ENCODE measurements at places on chromosomes 16 and 17.
A peak's percentile ranks its signal among the peaks of the same experiment; 100 is the strongest.

DNA sequence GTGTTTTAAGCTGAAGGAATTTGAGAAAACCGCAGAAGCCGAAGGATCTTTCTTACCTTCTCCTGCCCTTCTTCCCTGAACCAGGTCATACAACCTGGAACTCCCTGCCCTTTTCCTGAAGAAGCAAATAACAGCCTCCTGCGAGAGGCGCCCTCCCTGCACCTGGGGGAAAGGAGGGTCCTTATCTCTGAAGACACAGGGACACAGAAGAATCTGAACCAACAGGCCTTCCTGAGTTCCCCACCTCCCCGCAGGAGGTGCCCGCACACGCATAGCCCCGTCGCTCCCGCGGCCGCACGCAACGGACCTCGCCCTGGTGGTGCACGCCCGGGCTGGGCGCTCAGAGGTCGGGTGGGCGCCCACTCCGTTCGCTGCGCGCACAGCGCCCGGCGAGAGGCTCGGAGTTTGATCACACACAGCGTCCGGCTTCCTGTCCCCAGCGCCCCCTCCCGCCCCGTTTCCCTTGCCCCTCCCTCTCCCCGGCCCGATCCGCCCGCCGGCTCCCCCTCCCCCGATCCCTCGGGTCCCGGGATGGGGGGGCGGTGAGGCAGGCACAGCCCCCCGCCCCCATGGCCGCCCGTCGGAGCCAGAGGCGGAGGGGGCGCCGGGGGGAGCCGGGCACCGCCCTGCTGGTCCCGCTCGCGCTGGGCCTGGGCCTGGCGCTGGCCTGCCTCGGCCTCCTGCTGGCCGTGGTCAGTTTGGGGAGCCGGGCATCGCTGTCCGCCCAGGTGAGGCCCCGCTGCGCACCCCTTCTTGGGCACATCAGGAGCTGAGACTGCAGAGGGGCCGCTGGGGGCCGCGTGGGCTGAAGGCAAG is at the start of gene TNFSF12:
Gene TNFSF12, plus strand, starts transcription at position 474 of the 816 bp plus-strand sequence. Its CDS starts 96 bp downstream, at position 570.
- peak; percentile 52 for DNase-seq

GRCh38 chr16:73794994-73795393 is 501.6 kb upstream of the PSMD7 start:
- DNase-seq, result no peak

DNA sequence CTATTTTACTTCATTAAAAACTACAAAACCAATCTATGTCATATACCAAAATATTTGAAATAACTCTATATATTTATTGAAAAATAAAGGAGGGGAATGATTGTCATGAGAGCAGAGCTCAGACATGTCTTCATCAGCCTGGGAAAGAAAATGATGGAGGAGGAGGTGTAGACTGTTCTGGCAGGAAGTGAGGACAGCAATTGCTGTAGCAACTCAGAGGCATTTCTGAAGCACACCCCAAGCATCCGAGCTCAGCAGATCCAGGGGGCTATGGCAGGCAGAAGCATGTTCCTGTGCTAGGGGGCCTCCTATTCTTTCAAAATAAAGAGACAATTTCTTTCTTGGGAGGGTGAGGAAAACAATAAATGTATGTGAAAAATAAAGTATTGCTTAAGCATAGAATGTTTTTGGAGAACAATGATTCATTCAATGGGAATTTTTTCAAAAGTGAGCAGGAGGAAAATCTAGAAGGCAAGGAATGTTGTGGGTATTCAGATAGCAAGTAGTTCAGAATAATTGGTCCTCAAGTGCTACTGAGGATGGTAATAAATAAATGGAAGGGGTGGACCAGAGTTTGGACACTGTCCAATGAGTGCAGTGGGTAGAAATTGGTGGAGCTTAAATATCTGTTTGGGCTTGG is 383.4 kb downstream of the CDH11 start:
- no peak for DNase-seq

DNA sequence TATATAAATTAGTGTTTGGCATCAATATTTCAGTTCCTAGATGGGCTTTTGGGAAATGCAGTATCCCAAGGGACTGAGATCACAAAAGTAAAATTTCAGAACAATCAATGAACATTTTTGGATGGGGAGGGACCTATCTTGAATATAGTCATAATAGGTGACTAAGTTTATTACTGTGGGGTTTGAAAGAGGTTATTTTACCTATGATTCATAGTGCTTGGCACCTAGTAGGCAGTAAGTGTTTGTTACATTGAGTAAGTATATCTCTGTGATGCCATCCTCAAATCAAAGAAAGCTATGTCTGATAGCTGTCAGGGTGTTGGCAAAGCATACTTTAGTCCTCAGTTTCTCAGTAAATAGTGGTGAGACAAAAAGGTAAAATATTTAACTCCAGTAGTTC is 36.9 kb downstream of the ZNF207 start:
- DNase-seq, result no peak

DNA sequence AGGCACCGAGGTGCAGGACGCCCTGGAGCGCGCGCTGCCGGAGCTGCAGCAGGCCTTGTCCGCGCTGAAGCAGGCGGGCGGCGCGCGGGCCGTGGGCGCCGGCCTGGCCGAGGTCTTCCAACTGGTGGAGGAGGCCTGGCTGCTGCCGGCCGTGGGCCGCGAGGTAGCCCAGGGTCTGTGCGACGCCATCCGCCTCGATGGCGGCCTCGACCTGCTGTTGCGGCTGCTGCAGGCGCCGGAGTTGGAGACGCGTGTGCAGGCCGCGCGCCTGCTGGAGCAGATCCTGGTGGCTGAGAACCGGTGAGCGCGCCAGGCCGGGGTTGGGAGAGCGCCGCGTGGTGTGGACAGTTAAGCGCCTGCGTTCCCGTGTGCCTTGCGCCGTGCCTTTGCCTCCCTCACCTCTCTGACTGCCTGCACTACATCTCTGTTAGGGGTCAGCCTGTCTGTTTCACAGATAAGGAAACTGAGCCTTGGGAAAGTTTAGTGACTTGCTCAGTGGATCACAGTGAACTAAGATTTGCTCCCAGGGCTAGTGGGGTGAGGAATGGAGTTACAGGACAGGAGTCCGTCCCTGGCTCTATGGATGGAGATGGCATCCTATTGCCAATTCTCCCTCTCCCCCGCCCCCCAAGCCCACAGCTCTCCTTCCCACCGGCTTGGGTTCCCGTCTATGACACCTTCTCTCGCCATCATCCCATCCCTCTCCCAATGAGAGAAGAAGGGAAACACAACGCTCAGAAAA is 880 bp downstream of the SARM1 start:
- peak; percentile 54 for DNase-seq

DNA sequence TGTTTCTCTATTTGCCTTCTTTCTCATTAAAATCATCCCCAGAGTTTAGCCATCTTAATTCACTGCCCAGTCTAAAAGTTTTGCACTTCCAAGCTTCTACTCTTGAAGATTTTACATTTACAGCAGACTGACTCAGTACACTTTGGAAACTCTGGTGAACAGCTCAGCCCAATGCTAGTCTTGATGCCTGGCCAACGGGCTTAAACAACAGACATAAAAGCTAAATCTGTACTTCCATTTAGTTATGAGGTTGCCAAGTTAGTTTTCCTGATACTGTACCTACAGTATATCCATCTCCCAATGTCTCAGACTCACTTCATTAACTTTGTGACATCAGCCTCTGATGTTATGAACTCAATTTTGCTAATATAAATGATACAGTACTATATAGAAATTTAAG is 891.8 kb upstream of the SOX9 start:
- no peak for DNase-seq

DNA sequence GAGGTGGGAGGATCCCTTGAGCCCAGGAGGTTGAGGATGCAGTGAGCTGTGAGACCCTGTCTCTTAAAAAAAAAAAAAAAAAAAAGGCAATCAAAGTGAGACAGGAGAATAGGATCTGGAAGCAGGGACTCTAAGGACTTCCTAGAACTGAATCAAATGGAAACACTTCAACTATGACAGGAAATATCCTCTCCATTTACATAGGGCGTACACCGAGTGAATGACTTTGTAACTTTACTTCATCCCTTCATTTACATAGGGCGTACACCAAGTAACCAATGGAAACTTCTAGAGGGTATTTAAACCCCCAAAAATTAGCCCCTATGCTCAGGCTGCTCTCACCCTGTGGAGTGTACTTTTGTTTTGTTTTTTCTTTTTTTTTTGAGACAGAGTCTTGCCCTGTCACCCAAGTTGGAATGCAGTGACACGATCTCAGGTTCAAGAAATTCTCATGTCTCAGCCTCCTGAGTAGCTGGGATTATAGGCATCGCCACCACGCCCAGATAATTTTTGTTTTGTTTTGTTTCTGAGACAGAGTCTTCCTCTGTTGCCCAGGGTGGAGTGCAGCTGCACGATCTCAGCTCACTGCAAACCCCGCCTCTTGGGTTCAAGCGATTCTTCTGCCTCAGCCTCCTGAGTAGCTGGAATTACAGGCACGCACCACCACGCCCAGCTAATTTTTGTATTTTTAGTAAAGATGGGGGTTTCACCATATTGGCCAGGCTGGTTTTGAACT is 9.6 kb upstream of the PRPSAP1 start:
- DNase-seq, result no peak

- DNase-seq, result no peak
Observed at GRCh38 chr16:3740934-3741333, 23.6 kb upstream of the TRAP1 start.
